Stimulated activated naive CD8-positive, alpha-beta T cell treated with anti-CD3 and anti-CD28 coated beads, Interleukin-15, Interleukin-2, amounts not matched to agents 100 U/mL and 50 U/mL, for 24 hours (primary cell): ENCODE measurements at places on chromosomes 16 and 17.

DNA sequence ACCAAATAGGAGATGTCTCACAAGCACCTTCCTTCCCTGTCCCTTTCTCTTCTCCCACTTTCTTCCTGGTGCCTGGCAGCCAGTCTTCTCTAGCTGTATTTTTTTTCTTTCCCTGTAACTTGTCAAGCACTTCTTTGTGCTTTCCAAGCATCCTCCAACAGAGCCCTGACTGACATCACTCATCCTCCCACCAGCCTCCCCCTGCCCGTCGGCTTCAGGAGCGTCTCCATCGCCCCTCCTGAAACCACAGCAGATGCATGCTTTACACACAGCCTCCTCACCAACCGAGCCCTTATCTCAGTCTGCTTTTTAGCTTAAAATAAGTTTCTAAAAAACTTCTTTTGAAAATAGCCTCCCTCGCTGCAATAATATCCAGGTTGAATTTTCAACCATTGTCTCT, 268.7 kb upstream of the CDH5 start:
- DNase-seq = no peak

- DNase-seq = no peak
Observed at GRCh38 chr16:75733305-75734211, 7.3 kb upstream of the CPHXL start.

DNA sequence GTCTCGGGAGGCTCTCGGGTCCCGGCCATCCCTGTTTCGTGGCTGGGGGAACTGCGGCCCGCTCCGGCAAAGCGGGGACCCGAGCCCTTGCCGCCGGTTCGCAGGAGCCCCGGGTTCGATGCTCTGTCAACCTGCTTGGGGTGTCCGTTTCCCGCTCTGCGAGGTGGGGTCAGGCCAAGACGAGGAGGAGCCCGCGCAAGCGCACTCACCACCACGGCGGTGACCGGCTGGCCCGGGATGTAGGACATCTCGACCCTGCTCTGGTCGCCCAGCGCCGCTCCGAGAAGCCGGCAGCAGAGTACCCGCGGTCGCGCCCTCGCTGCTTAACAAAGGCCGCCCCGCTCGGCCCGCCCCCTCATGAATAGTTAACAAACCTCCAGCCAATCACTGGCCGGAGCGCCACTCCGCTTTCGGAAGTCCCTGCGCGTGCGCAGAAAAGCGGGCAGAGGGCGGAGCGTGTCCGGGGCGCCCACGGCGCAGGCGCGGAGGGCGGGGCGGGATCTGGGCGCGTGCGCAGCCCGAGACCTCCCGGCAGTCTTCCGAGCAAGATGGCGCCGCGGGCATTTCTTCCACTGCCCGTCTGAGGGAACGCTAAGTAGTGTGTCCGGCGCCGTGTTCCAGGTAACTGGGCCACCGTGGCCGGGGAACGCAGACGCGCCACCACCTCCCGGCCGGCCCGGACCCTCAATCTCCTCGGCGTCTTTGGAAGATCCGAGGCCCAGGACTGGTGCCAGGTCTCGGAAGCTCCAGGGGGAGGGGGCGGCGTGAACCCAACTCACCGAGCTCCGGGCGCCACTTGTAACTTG, at the start of the genes EMC6 and TAX1BP3:
Gene EMC6, plus strand, starts transcription at position 534 of the 806 bp plus-strand sequence. CDS start 335 bp downstream, outside the sequence.
Gene TAX1BP3, minus strand, starts transcription at position 300 of the 806 bp plus-strand sequence. Its CDS starts 52 bp downstream, at position 248.
- peak; percentile 100 for DNase-seq

DNA sequence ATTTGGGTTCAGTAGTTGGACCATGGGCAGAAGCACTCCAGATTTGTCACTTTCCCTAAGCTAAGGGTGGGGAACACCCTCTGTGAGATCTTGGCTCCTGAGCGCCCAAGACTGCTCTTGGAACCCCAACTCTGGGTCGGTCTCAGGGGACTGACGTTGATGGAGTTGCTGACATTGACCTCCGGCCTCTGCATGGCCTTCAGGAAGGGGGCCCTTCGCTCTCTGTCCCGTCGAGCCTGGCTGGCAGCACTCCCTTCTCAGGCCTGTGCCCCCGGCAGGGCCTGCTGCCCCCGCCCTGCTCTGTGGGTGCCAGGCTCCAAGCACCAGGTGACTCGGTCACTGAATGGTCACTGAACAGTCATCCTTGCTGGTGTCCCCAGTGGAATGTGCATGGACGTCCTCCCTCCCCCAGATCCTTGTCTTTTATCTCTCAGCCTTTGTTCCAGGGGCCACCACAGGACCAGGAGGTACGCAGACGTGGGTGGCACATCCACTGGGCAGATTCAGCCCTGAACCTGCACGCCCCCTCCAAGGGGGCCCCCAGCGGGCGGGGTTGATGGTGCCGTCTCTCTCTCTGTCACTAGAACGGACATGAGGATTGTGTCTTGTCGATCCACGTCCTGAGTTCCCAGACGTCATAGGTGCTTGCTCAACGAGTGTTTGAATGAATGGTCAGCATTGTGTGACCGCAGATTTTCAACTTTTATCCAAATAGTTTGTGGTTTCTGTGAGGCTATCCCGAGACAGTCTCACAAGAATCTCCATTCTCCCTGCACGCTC, 314.5 kb downstream of the SEC14L1 start:
- peak; percentile 63 for DNase-seq

DNA sequence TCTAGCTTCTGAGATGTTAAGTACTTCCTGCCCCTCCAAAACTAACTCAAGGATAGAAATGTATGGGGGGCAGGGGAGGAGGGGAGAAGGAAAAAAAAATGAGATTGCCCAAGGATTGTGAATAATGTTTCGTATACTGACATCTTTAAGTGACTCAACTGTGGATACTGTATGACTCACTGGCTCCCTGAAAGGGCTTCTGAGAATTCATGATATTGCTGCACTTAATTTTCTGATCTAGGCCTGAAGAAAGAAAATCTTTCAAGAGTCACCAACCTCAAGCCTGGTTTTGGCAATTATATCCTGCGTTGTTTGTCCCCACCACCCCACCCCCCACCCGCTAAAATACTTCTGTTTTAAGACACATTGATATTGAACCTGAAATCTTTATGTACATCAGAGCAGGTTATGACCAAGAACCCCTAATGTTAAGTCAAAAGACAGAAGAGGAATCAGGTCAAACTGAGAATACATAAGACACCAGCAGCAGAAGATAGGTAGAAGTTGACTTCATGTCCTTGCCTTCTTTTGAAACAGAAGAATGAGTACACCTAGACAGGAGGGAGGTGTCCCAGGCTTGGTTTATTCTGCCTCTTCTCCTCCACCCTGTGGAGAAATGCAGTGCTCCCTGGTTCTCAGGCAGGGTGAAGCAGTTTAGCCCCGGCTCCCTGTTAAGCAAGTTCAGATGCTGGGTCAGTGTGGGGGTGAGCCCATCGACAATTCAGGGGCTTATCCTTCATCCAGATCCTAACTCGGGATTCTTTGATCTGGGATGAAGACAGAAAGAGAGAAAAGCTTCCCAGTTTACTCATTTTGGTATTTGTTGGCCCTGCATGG, 3.3 kb upstream of the FBXL20 start:
- peak; percentile 8 for DNase-seq

GRCh38 chr17:79658811-79659207, 48.0 kb upstream of the RBFOX3 start:
- DNase-seq = no peak

DNA sequence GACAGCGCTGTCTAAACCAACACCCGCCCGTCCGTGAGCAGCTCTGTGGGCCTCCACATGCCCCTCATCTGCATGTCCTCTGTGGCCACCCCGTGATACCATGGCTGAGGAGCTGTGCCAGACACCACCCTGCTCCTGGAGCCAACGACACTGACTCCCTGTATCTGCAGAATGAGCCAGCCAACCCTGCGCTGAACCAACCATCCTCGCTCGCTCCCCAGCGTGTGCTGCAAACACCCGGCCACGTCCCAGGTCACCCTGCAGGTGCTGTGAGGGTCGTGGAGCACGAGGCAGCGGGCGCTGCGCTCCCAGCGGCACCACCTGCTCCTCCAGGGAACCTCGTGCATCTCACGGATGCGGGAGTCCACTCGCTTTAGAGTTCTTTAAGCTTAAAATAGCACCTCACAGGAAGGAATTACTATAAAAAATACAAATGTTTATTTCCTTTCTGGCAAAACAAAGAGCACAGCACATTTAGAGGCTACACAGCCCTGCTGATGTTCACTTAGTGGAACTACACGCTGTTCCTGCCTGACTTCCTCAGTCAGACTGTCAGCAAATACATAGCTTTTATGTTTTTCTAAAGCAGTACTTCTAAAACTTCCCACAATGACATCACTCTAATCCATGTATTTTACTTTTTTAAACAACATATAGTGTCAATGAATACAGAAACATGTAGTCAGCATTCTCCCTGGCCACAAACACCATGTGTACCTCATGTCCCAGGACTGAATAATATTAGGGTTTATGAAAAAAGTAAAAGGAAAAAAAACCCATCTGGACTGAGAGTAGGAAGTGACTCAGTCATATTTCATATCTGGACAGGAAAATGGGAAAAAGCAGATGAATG, 43.5 kb downstream of the MAP1LC3B start:
- DNase-seq = no peak

DNA sequence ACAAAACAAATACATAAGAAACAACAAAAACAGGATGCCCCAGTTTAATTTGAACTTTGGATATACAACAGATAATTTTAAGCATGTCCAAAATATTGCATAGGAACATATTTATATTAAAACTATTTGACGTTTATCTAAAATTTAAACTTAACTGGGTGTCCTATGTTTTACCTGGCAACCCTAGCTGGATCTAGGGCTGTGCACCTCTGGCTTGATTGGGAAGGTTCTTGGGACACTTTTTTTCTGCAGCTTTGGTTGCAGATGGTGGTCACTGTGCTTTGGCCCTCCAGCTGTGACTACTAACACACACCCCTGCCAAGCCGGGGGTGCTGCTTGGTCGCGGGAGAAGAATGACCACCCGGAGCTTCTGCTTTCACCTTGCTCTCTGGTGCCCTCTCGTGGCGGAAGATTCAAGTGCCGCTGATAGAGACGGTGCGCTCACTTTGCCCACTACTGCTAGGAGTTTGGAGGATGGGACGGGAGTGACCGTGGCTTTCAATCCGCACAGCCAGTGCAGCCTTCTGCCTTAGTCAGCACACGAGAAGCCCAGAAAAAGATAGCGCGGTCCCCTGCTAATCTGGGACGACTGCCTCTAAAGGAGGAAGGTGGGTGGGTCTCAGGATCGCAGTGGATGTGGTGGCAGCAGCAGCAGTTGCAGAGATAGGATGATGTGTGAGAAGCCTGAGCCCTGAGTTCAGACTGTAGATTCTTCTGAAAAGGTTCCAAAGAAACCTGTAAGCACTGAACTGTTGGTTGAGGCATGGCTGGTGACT, 6.7 kb downstream of the SPACA3 start:
- peak; percentile 86 for DNase-seq

GRCh38 chr17:77634710-77635109, 323.8 kb upstream of the TNRC6C start:
- DNase-seq = peak; percentile 63

DNA sequence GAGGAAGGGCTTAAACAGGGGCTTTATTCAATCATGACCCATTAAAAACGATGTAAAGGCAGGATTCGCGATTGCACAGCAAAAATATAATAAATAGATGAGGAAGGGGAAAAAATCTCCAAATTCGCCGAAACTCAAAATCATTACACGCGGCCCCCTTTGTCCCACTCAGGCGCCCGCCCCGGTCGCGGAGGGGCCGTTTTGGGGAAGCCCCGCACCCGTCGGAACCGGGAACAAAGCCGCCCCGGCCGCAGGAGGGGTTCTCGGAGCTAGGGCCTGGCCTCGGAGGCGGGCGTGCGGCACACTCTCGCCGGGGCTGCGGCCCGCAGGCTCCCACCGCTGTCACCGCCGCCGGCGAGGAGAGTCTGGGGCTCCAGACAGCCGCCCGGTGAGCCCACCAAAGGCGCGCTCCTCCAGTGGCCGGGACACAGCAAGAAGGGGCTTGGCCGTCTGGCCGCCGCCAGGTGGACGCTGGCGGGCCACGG, 521 bp downstream of the C16orf87 start:
- DNase-seq = peak; percentile 54

- peak; percentile 60 for DNase-seq
Observed at GRCh38 chr17:62064791-62065563, at the start of gene MED13. MED13 (minus strand) TSS chr17:62065278; CDS start chr17:62065205, 73 bp downstream.

- DNase-seq = no peak
Observed at GRCh38 chr17:32503251-32504165, 16.7 kb downstream of the CDK5R1 start.

DNA sequence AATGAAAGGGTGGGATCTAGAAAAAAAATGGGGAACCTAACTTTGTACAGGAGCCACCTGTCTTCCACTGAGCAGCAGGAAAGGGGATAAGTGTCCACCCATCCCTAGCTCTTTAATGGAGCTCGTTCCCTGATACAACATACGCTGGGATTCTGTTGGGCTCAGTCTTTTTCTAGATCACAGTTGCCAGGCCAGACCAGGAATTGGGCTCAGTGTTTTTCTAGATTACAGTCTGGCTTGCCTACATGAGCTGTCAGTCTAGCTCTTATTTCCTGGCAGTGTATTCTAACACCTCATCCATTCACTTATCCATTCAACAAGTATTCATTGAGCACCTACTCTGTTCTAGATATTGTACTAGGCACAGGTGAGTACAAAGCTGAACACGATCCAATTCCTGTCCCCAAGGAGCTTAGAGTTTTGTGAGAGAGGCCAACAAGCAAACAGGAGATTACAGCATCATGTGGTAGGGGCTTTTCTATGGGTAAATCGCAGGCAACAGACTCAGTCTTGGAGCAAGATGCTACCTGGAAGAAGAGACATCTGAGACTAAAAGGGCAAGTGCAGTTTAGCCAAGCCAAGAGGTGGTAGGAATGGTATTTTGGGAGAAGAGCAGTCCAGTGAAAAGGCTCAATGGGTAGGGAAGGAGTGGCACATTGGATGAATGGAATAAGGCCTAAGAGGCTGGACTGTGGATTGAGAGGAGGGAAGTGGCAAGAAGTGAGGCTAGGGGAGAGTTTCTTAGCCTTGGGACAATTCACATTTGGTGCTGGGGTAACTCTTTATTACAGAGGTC, 138.0 kb upstream of the HS3ST2 start:
- DNase-seq = no peak

DNA sequence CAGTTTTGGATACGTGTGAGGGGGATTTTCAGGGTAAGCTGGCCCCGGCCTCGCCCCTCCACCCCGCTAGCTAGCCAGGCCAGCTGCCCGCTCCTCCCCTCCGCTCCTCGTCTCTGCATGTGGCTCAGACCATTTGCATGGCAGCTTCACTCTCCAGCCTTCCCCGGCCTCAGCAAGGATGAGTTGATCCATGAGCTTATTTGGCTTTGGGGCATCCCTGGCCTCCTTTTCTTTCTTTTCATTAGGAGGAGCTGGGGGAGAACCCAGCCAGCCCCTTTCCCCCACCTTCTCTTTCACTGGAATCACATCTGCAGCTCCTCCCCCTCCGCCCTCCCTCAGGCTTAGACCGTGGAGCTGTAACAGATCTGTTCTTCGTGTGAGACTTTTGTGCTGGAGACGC, 30.7 kb downstream of the ELAC2 start:
- DNase-seq = no peak
